ENCODE measurements at places on chromosomes 5 and 9.

- DNase-seq, result no peak
These were observed 46.0 kb downstream of the C9orf152 start for GRCh38 chr9:110161940-110162339.

GRCh38 chr5:41747708-41748107 lies 122.5 kb downstream of the OXCT1 start:
- DNase-seq, result no peak

DNA sequence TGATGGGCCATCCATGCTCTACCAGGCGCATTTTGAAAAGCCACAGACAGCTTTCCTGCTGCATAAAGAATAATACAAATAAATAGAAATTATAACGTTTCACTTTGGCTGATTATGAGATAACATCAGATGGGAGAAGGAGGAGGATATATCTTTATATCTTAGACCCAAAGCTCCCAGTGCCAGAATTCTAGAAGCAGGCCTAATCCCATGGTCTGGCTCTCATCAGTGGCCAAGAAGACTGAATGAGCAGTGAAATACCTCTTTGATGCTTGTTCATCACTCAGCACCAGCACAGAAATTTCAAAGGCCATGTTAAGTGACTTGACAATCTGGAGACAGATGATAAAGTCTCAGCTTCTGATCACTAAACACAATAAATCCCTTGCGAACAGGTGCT lies 107.6 kb downstream of the PPP2R2B start:
- DNase-seq, result no peak

- no peak for DNase-seq
These were observed 89.8 kb downstream of the ANKRD55 start for GRCh38 chr5:56143373-56143714.

DNA sequence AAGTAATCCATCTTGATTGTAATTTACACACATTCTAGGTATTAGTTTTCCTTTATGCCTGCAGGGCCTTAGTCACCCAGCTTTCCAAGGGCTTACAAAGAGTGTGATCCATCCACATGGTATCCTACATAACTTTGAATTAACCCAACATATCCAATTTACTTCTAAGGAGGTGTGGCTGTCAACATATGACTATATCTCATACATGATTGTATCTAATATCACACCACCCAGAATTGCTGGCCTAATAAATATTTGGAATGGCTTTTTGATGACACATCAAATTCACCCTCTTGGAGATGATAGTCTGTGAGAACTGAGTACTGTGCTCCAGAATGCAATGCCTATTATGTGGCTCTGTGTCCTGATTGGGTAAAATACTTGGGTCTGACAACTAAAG lies 363.3 kb upstream of the GRIN3A start:
- DNase-seq, result no peak

DNA sequence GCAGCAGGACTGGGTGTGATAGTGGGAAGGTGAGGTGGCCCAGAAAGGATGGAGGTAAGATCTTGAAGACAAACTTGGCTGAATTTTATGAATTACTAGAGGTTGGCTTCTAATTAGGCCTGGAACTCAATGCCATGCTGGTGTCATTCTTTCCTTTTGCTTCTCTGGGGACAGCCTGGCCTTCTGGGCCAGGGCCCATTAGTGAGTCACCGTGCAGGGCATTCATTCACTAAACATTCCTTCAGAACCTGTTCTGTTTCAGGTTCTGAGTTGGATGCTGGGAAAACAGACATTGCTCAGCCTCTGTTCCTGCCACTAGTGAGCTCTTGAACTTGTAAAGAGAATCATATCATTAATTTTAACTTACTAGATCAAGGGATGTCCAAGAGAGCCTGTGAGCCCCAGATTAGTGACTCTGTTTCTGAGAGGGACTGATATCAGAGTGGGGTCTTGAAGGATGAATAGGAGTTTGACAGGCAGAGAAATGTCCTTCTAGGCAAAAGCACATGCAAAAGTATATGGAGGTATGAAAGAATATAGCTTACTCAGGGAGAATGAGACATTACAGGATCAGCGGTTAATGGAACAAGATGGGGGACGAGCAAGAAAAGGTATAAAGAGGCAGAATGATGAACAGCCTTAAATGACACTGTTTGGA lies 66.5 kb downstream of the LHX2 start:
- DNase-seq, result peak; percentile 60

DNA sequence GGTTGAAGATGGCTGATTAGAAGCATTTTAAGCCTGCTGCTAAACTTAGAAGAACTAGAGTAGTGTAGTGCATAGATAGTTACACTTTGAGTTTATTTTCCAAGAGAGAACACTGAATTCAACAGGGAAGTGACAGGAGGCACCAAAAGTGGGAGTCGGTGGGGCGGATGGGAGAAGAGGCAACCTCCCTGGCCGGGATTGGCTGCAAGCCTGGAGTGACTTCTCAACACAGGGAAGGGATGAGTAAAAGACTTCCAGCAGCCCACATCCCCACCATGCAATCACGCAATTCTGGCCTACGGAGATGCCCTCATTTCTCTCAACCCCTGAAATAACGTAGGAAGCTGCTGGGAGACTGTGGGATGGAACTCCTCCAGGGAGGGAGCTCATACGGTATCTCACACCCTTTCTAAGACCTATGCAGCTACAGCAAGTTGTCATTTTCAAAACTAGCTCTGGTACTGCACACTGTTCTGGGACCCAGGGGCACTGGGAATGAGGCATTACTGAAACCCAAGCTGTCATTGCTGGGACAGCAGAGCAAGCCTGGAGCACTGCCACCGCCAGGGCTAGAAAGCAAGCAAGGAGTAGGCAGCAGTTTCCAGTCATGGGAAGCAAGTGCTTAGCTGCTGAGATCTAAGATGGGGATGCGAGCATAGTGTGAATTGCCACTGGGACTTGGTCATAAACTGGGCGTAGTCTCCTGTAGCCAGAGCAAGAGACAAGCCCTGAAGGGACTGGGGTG lies 331.6 kb upstream of the PTGER4 start:
- no peak for DNase-seq

Measured in EH (cell line).